ENCODE measurements at places on chromosomes 5 and 9. TPM values are rescaled to one million over a fixed set of nuclear protein-coding genes. Genes with fewer than 3 reads are reported as not detected.

SLC27A6 gene
- total RNA-seq, result 4.5 TPM

LRRC26 gene
- total RNA-seq, result 0.34 TPM

WHRN gene
- total RNA-seq, result 7.4 TPM

TNFAIP8 gene
- total RNA-seq, result 17.8 TPM

BTNL8 gene
- total RNA-seq, result 0.48 TPM

NRG2 gene
- 0.21 TPM for total RNA-seq

RECK gene
- 9.8 TPM for total RNA-seq

DCAF10 gene
- 15.0 TPM for total RNA-seq

RPL12 gene
- total RNA-seq, result 1,993 TPM

CHSY3 gene
- 1.4 TPM for total RNA-seq

PCDHB12 gene
- 2.0 TPM for total RNA-seq

ECSCR gene
- total RNA-seq, result 2.7 TPM

CTXN3 gene
- not detected for total RNA-seq

STKLD1 gene
- not detected for total RNA-seq

CCNH gene
- 38.2 TPM for total RNA-seq

GRCh38 chr5:74282490-74282889, 358.0 kb downstream of the ENC1 start:
- no peak for DNase-seq

DNA sequence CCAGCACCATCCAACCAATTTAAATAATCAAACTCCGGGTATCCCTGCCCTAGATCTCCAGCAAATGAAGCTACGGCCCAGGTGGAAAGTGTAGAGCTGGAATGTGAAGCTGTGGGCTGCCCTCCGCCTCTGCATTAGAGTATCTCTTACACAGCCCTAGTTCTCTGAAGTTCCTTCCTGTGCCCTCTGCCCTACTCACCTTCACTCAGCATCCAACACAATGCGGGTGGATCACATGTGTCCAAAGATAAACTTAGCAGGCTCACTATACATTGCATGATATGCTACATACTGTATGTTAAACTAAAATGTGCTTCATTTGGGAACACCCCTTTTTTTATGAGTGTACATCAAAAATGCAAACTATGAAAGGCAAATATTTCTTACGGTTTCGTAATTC, 70.0 kb upstream of the RAD23B start:
- no peak for DNase-seq

- no peak for DNase-seq
Measured at GRCh38 chr9:14313951-14314423, at the start of gene NFIB. TSS of gene NFIB (minus strand) at chr9:14314141. CDS start at chr9:14313511, 630 bp downstream.

- DNase-seq, result no peak
Measured at GRCh38 chr5:75281716-75282465, 45.2 kb upstream of the ANKRD31 start.

GRCh38 chr9:90706230-90706629, 63.6 kb upstream of the DIRAS2 start:
- no peak for DNase-seq

DNA sequence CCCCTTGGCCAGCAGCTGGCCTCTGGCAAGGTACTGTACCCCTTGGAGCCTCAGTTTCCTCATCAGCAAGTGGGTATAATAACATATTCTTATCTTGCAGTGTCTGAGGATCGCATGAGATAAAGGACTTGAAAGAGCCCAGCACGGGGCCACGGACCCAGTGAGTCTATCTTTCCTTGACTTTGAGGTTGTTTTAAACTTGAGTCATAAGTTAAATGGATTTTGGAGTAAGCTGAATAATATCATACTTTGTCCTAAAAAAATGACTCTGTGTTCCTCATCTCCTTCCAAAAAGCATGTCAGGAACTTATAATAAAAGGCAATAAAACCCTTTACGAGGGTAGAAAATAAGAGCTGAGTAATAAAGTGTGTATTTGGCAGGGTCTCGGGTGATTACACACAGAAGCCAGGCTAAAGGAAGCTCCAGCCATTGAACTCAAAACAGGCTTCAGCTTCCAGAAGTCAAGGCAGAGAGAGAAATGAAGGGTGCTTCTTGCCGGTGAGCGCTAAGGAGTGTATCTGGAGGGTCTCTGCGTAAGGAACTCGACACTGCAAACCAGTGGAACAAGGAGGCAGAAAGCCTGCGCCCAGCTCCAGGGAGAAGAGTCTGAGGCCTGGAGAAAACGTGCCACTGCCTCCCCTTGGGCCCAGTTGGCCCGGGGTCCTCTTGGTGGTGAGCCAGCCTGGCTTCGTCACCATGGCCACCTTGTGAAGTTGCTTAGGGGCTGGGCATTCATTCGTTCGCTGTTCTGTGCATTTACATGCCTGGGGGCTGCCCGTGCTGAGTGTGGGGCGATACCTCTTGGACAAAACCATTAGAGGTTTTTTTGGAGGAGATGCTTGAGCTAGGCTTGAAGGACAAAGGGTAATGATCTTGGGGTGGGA, 72.4 kb upstream of the PHYKPL start:
- DNase-seq, result no peak

GRCh38 chr5:172952034-172952511, 7.2 kb upstream of the RPL26L1 start:
- no peak for DNase-seq

DNA sequence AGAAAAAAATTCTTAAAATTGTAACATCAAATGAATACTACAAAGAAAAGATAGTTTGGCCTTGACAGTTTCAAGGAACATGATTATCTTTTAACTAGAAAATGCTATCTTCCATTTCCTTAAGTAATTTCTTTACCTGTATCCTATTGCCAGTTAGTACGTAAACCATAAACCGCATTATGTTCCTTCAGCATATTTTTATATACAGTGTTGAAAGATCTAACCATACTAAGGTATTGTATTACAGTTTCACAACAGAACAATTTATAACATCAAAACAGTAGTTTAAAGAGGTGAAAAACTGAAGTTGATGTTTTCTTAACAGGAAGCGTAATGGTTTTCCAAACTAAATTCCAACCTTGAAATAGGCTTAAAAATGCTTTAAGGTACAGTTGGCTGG, 45.1 kb downstream of the GLRX start:
- DNase-seq, result no peak

GRCh38 chr9:88749420-88749819, 214.4 kb downstream of the NXNL2 start:
- no peak for DNase-seq

DNA sequence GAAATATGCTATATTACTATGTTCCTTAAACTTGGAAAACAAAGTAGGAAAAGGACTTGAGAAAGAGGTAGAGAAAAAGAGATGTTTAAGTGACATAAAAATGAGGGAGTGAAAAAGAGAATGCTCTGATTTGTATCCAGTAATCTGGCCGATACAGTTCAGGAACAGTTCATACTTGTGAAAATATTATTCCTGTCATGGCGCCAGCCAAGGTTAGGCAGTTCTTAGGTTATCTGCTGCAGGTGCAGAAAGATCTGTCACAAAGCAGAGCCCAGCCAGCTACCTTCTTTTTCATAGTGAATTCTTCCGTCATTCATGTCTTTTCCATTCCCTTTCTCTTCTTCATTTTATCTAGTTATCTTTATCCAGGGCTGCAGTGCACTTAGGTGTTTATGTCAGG, 256.3 kb downstream of the ADAMTSL1 start:
- DNase-seq, result no peak

DNA sequence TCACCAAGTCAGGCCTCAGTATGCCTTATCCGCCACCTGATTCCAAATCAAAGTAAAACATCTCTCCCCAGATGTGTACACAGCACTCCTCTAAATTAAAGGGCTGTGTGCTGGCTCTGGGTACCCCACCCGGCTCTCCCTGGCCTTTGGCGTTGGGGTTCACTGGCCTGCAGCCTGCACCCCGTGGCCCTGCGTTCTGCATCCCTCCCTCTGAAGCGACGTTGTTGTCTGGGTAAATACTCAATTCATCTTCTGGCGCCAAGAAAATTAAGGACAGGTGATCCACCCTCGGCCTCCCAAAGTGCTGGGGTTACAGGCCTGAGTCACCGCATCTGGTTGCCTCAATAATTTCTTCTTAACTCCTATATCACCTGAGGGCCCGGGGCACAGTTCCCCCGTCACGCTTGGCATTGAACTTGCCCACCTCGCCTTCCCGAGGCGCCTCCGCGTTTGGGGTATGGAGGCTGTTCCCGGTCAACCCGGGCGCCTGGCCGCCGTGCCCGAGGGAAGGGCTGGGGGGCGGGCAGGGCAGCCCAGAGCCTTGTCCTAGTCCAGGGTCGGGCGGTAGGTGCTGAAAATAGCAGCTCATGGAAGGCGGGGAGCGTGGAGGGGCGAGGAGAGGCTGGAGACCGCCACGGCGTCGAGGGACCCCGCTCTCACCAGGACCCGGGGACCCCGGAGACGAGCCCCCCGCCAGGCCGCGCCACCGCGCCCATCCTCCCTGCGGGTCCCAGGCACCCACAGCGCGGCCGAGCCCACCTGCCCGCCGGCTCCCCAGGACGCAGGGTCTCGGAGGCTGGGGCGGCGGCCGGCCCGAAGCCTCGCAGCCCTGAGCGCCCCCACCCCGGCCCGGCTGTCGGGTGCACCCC, 531 bp downstream of the ABO start:
- DNase-seq, result no peak

DNA sequence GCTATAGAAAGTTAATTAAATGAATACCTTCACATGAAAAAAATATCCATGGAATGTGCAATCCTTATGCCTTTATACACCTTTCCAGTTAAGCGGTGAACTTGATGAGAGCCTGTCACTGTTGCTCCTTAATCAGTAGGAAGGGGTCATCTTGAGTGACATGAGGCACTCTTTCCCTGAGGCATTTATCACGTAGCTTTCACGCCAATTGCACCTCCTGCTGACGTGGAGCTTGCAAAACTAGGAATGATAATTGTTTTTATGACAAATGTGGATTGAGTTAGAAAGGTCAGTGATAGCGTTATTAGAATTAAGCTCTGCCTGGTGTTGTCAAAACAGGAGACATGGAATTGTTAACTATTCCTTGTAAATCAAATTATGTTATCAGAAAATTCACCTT, 79.7 kb downstream of the SLF1 start:
- no peak for DNase-seq

GRCh38 chr5:169074839-169075238, 226.1 kb downstream of the SLIT3 start:
- DNase-seq, result no peak

DNA sequence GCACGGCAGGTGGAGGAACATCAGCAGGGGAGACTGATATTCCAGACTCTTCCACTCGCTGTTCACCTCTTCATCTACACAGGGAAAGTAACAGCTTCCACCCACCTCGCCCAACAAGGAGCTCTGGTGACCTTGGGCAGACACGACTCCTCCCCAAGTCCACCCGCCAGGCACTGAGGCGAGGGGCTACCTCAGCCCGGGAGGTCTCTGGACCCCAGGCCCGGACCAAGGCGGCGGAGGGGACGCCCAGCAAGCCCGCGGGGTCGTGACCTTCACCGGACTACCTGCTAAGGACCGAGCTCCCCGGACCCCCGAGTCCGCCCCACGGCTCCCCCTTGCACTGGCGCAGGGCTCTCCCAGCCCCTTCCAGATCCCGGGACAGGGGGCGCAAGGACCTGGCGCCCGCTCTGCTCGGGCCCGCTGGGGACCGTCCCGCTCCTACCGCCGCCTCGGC, 70.2 kb upstream of the LPCAT1 start:
- no peak for DNase-seq
